ENCODE measurements at places on chromosomes 1 and 21.

GRCh38 chr1:44044071-44044801, 13.0 kb upstream of the SLC6A9 start:
- no peak for DNase-seq

- DNase-seq = no peak
Observed at GRCh38 chr1:229199261-229200243, 71.4 kb upstream of the RAB4A start.

- no peak for DNase-seq
Observed at GRCh38 chr1:41456847-41457540, 27.5 kb downstream of the EDN2 start.

DNA sequence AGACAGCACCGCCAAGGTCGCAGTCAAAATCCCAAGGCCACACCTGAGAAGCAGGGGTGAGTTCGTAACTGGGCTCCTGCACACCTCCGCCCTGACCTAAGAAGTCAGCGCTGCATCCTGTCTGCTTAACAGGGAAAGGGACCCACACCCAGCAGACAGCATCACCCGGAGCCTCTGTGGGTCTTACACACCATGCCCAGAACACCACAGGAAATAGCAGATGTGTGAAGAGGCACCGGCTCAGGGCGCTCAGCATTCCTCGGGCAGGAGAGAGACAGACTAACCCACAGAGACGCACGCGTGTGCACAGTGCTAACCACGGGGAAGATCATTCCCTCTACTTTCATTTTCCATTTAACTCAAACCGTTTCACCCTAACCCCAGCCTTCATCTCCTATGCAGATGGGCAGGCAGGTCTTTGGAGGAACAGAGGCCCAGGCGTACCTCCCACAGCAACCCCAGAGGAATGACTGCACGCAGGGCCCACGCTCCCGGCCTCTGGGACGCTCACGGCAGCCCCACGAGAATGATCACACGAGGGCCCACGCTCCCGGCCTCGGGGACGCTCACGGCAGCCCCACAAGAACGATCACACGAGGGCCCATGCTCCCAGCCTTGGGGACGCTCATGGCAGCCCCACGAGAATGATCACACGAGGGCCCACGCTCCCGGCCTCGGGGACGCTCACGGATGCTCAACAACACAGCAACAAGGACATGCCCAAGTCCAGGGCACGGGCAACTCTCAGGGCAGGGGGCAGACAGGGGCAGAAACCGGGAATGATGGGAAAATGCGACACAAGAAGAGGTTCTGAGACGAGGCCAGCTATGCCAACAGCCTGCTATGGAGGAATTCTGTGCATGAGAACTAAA, 20.9 kb downstream of the POFUT2 start:
- DNase-seq = no peak

DNA sequence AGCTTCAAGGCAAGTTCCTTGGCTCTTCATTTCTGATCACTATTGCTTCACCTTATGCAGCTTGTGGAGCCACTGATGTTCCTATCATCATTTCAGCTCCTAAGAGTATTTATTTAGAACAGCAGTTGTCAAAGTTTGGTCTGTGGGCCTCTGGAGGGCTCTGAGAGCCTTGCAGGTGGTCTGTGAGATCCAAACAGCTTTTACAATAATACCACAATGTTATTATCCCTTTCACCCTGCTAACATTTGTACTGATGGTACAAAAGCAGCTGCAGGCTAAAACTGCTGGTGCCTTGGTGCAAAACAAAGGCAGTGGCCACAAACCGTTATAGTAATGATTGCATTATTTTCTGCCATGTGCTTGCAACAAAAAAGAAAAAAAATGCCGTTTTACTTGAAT, 33.8 kb downstream of the PATJ start:
- no peak for DNase-seq

GRCh38 chr1:143698016-143698415, 273.8 kb downstream of the FAM72C start:
- no peak for DNase-seq

- no peak for DNase-seq
Observed at GRCh38 chr1:154881820-154882535, 11.9 kb upstream of the KCNN3 start.
